Stimulated activated CD4-positive, alpha-beta T cell treated with anti-CD3 and anti-CD28 coated beads, Interleukin-4, amount 100 ng/mL, for 1 hour (primary cell): ENCODE measurements at places on chromosomes 1 and 21.

DNA sequence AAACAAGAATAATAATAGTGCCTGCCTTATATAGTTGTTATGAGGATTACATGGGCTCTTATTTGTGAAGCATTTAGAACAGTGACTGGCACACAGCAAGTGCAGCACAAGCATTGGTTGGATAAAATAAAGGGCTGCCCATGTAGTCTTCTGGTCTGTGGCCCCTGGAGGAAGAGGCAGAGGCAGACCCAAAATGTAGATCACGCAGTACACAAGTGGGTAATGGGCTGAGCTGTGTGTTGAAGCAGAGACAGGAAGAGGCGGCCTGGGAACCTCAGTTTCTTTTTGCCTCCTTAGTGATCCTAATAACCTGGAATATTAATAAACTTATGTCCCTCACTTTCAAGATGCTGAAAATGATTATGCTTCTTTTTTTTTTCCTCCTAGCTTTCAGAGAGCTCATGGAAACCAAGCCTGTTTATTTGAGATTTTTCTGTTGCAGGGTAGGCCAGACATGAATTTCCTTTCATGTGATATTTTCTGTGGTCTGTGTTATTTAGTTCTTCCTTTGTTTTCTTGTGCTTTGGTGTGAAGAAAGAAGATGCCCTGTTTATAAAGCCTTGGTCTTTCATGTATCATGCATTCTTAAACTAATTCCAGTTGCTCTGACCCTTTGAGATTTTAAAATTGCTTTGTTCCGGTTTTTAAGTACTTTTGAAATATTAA is 42.5 kb downstream of the LRRC8D start:
- no peak for DNase-seq

DNA sequence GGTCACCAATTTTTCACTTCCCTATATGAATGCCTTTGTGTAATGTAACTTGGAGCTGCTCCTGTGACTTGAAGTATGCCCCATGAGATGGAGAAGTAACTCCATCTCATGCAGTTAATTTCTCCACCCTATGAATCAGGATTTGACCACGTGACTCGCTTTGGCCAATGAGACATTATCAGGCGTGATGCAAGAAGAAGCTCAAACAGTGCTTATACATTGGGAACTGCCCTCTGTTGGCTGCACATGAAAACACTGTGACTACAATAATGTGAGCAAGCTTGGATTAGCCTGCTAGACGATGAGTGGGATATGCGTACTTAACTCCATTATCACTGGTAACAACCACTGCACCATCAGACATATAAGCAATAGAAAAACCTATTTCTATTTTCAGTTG is 684.4 kb downstream of the PLA2G4A start:
- no peak for DNase-seq

GRCh38 chr1:212607913-212608391 is 609 bp upstream of the ATF3 start:
- no peak for DNase-seq

GRCh38 chr1:65177457-65177856 is 29.5 kb downstream of the AK4 start:
- DNase-seq, result no peak

- no peak for DNase-seq
These were observed 1.7 kb downstream of the SLC50A1 start for GRCh38 chr1:155137154-155137949.

GRCh38 chr1:226606311-226607267 is 58.0 kb downstream of the STUM start:
- no peak for DNase-seq

- no peak for DNase-seq
These were observed 49.9 kb downstream of the PRKCZ start for GRCh38 chr1:2099886-2100779.

DNA sequence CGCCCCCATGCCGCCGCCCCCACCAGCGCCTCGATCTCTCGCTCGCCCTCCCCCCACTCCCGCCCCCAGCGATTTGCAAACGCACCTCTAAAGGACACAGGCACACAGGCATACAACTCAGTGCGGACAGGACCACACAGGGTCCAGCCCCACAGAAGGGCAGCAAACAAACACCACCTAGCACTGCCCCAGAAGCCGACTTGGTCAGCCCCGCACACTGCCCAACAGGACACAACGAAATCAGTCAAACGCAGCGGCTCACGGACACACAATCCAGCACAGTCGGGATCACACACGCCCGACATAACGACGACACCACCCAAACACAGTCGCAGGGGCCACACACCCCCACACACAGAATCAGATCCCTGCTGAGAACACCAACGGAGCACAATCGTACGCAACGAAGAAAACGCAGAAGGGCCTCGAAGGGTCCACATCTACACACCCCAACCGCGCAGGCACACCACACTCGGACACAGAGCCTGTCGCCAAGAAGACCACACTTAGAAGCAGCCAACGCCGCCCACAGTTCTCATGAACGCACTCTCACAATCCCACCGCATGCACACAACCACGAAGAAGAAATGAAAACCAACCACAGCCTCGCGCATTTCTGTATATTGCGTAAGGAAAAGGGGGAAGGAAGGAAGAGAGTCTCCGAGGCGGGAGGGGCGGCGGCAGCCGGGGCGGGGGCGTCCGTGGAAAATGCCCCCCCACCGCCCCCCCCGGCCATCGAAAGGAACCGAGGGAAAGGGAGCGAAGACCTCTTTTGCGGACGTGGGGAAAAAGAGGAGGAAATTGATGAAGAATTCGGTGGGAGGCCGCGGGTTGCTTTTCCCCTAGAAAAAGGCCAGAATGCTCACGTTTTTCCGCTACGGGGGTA is 481 bp downstream of the TAL1 start:
- peak; percentile 16 for DNase-seq

- no peak for DNase-seq
These were observed 37.3 kb upstream of the ACTL8 start for GRCh38 chr1:17717594-17718535.

- no peak for DNase-seq
These were observed 41.9 kb upstream of the EPS8L3 start for GRCh38 chr1:109805486-109806165.

- DNase-seq, result no peak
These were observed 13.6 kb upstream of the TARS2 start for GRCh38 chr1:150473659-150474058.

DNA sequence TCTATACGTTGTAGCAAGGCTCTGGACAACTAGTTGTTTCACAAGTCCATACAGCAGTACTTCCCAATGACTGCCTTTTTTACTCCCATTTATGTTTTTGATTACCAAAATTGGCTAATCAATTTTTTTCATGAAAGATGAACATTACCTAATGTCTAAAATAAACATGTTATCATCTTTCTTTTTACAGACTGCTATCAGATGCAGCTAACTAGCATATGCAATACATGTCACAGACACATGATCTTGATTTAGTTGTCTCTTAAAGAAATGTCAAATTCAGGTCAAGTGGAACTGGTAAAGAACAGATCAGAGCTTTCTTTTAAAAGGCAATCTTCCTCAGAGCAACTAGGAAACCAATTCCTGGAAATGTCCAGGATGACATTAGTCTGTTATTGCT is 630 bp upstream of the DBT start:
- DNase-seq, result no peak

- DNase-seq, result no peak
These were observed 27.4 kb downstream of the RRP15 start for GRCh38 chr1:218312509-218312908.

DNA sequence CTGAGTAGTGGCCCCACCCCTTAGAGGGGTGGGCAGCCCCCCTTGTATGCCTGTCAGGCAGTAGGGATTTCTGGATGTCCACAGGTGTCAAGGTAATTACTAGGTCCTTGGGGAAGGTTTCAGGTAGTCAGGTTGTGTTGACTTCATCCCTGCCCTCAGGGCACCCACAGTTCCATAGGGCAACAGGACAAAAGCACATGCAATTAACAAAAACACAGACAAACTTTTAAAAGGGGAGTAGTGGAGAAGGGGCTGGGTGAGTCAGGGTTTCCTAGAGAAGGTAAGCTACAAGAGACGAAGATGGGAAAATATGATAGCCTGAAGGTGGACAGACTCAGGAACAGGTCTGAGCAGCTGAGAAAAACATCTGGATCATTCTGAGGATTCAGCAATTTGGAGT is 14.1 kb downstream of the KRTCAP2 start:
- DNase-seq, result no peak

DNA sequence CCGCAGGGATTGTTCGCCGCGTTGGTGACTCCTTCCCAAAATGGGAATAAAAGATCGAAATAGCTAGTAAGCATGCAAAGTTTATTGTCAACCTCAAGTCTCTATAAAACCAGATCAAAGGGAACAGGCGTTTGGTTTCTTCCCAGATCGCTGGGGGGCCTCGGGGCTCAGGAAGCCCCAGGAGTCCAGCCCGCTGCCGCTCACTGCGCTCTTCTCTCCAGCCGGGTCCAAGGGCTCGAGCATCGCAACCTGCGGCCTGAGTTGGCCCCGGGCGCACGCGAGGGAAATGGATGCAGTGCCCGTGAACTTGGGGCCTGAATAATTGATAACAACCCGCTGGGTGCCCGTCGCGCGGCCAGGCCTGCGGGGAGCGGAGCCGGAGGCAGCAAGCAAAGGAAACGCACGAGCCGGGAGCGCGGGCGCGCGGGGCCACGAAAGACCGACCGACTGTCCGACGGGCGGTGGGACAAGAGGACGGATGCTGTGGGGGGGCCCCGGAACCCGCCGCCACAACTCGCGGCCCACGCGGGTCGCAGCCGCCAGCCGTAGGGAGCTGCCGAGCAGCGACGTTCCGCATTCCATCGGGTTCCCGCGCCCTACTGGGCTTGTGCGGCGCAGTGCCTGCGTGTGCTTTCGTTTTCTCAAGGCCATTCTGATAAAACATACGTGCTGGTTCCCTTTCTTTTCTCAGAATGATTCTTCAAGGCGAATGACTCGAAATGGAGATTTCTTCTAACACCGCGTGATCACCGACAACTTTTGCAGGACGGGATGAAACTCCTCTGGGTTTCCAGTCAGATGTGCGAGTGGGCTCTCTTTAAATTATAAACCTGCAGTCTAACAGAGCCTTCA is 14.0 kb upstream of the ALX3 start:
- DNase-seq, result peak; percentile 22

DNA sequence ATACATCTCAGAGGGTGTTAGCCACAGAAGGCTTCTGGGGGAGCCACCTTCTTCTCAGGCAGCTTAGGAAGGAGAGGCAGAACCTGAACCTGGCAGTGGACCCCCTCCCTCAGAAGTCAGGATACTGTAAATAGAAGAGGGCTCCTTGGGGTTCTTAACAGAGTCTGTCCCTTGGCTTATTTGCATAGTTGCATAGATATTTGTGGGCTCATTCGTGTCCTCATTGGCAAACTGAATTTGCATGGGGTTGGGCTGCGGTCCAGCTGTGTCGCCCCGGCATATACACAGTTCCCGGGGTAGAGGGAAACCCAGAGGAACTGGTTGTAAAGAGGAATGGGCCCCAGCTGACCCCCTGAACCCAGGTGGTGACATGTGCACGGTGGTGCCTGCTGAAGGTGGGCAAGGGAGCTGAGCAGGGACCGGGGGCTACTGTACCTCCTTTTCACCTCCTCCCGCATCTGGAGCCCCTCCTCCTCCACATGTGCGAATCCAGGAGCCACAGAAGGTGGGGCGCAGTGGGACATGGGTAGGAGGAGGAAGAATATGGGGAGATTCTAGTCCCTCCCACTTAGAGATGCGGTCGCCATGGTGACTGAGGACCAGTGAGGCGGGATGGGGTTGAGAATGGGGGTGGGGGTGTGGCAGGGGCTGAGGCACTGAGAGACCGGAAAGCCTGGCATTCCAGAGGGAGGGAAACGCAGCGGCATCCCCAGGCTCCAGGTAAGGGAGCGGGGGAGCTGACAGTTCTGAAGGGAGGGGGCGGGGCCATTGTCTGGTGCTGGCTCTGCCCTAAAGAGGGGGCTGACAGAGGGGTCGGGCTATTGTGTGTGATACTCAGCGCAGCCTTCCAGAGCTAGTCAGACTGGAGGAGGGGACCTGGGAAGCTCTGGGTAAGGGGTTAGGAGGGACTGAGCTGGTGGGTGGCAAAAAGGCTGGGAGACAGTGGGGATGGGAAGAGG is 3.7 kb upstream of the SEMA4A start:
- DNase-seq, result no peak

DNA sequence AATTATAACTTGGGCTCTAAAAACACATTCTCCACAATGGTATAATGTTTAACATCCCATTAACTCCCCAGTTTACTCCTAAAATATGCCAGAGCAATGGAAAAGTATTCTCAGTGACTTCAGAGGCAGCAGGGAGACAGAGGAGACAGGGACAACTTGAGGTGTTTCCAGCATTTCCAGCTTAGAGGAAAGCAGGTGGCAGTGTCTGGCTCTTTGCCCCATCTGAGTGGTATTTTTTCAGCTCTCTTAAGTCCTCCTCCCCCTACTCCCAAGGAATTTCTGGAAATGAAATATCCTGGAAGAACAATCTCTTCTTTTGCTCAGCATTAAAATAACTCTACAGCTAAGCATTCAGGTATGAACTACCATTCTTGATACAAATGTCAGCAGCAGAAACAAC is 10.8 kb upstream of the ERMAP start:
- DNase-seq, result no peak

DNA sequence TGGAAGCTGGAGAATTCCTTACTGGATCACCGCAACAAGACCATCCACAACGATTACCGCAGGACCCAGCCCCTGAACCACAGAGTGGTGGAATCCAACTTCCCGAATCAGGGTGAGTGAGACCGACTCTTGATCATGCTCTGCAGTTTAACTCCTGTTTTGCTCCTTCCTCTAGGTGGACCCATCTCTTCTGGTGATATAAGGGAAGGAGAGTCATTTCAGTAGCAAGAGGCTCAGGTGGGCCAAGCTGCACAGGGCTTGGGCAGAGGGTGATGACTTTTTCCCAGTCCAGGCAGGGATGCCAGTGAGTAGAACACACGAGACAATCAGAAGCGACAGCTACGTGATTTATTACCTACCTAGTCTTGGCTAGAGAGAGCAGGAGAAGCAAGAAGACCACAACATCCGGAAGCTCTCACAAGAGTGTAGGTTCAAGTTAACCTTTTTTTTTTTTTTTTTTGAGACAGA is 25.2 kb downstream of the CA6 start:
- DNase-seq, result no peak

- no peak for DNase-seq
These were observed 34.6 kb downstream of the C8B start for GRCh38 chr1:56931211-56931610.

- DNase-seq, result no peak
These were observed 5.5 kb downstream of the LCE1B start for GRCh38 chr1:152817309-152817708.

- no peak for DNase-seq
These were observed 43.6 kb upstream of the SYNC start for GRCh38 chr1:32746130-32746529.

GRCh38 chr1:103353391-103353790 is 172.1 kb upstream of the RNPC3 start:
- DNase-seq, result no peak

GRCh38 chr1:151998611-151999362 is 5.1 kb upstream of the S100A10 start:
- DNase-seq, result no peak

DNA sequence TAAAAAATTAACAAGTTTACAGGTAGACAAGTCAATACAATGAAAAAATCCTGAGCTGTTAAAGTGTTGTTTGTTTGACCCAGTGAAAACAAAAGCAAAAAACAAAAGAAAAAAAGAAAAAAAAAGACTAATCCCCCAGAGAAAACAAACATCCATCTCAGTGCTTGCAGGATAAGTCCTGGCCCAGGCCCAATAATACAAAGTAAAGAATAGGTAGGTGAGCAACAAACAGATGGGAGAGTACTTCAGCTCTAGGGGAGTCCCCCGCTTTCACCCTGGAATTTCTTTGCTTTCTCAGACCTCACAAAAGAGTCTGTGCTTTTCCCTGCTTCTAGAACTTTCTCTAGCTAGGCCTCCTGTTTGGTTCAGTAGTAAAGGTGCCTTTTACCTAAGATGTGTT is 70.3 kb downstream of the ABCA4 start:
- DNase-seq, result no peak
